A549 treated with CORT108297 at 1 μM for 4 hours (cell line): ENCODE measurements at places on chromosomes 11 and 22. TPM values are rescaled to one million over a fixed set of nuclear protein-coding genes. Genes with fewer than 3 reads are reported as not detected.

The PATZ1 gene
- 16.4 to 22.6 TPM (median 21.1 TPM) in 5 replicates for total RNA-seq

The GRM5 gene
- total RNA-seq = 0.01 TPM in 2 of 5 replicates, not detected in the others

The CRACR2B gene
- total RNA-seq = 2.9 to 5.2 TPM (median 4.8 TPM) in 5 replicates

The CRYAB gene
- total RNA-seq = 5.5 to 13.0 TPM (median 6.5 TPM) in 5 replicates

The UPK3A gene
- total RNA-seq = not detected in 5 replicates

The PNPLA3 gene
- total RNA-seq = 0.68 to 1.2 TPM (median 0.95 TPM) in 5 replicates

The BIK gene
- total RNA-seq = 1.1 to 1.7 TPM (median 1.2 TPM) in 5 replicates

The CDON gene
- 2.0 to 3.2 TPM (median 2.3 TPM) in 5 replicates for total RNA-seq

The OR52E8 gene
- total RNA-seq = not detected in 5 replicates

The RAG2 gene
- total RNA-seq = not detected in 5 replicates

The ELFN2 gene
- 5.8 to 10.1 TPM (median 9.8 TPM) in 5 replicates for total RNA-seq

The LINC01488 gene
- total RNA-seq = 0.03 to 0.05 TPM (median 0.05 TPM) in 3 of 5 replicates, not detected in the others

The RAB3IL1 gene
- 11.9 to 14.9 TPM (median 14.1 TPM) in 5 replicates for total RNA-seq

The ME3 gene
- 13.2 to 20.6 TPM (median 18.0 TPM) in 5 replicates for total RNA-seq

The FBLN1 gene
- 35.9 to 51.1 TPM (median 49.6 TPM) in 5 replicates for total RNA-seq

The SIPA1 gene
- 12.7 to 20.7 TPM (median 19.3 TPM) in 5 replicates for total RNA-seq

The LTO1 gene
- total RNA-seq = 27.1 to 38.6 TPM (median 33.1 TPM) in 5 replicates

The APOA5 gene
- not detected in 5 replicates for total RNA-seq

The ARHGAP42 gene
- total RNA-seq = 4.8 to 8.0 TPM (median 5.6 TPM) in 5 replicates

The OR5B21 gene
- total RNA-seq = not detected in 5 replicates

The SYT9 gene
- 0.14 to 0.29 TPM (median 0.18 TPM) in 5 replicates for total RNA-seq

The C22orf23 gene
- 0.16 to 0.29 TPM (median 0.22 TPM) in 5 replicates for total RNA-seq

The PHOX2A gene
- not detected in 5 replicates for total RNA-seq

The UPB1 gene
- total RNA-seq = not detected in 5 replicates

The STK33 gene
- total RNA-seq = 3.2 to 5.2 TPM (median 4.4 TPM) in 5 replicates

The HOATZ gene
- total RNA-seq = not detected in 5 replicates

The SYCE3 gene
- 0.23 to 0.34 TPM (median 0.30 TPM) in 3 of 5 replicates, not detected in the others for total RNA-seq

The C11orf97 gene
- not detected in 5 replicates for total RNA-seq

The UBE2L3 gene
- total RNA-seq = 61.4 to 75.2 TPM (median 63.1 TPM) in 5 replicates

The P2RX3 gene
- 0.05 to 0.24 TPM (median 0.16 TPM) in 5 replicates for total RNA-seq

The POLR2L gene
- 590 to 758 TPM (median 644 TPM) in 5 replicates for total RNA-seq

The ADAMTS8 gene
- total RNA-seq = 0.37 to 0.66 TPM (median 0.53 TPM) in 5 replicates

The SOX6 gene
- 0.01 to 0.14 TPM (median 0.01 TPM) in 3 of 5 replicates, not detected in the others for total RNA-seq

The FGF19 gene
- 0.03 to 0.08 TPM in 2 of 5 replicates, not detected in the others for total RNA-seq

The CNGA4 gene
- total RNA-seq = 0.03 to 0.09 TPM (median 0.06 TPM) in 4 of 5 replicates, not detected in the other

The KRTAP5-9 gene
- 0.10 TPM in 1 of 5 replicates, not detected in the others for total RNA-seq

The TMEM41B gene
- total RNA-seq = 20.9 to 27.1 TPM (median 22.9 TPM) in 5 replicates

The C11orf98 gene
- 125 to 145 TPM (median 136 TPM) in 5 replicates for total RNA-seq

The OR52E4 gene
- total RNA-seq = not detected in 5 replicates

The LRRC55 gene
- total RNA-seq = 0.02 TPM in 1 of 5 replicates, not detected in the others

The MFRP gene
- total RNA-seq = not detected in 5 replicates

The CTTN gene
- total RNA-seq = 216 to 223 TPM (median 221 TPM) in 5 replicates

The OR2D2 gene
- total RNA-seq = not detected in 5 replicates

The NXPE2 gene
- 0.05 TPM in 1 of 5 replicates, not detected in the others for total RNA-seq

The PKNOX2 gene
- 0.02 TPM in 1 of 5 replicates, not detected in the others for total RNA-seq

The SUSD2 gene
- 51.8 to 70.7 TPM (median 69.9 TPM) in 5 replicates for total RNA-seq

The EMID1 gene
- total RNA-seq = 0.16 to 0.65 TPM (median 0.33 TPM) in 5 replicates

The CCDC34 gene
- 27.4 to 38.7 TPM (median 29.5 TPM) in 5 replicates for total RNA-seq

The TEX54 gene
- total RNA-seq = not detected in 5 replicates

The ZNF214 gene
- 0.57 to 1.1 TPM (median 0.79 TPM) in 5 replicates for total RNA-seq

The RFPL2 gene
- total RNA-seq = 0.07 to 0.21 TPM (median 0.11 TPM) in 5 replicates

The OMP gene
- total RNA-seq = not detected in 5 replicates

The APOBEC3B gene
- total RNA-seq = 27.4 to 32.1 TPM (median 30.0 TPM) in 5 replicates

The OR8D4 gene
- not detected in 5 replicates for total RNA-seq

The TMEM123 gene
- total RNA-seq = 127 to 186 TPM (median 168 TPM) in 5 replicates

The INPP5J gene
- total RNA-seq = 0.50 to 0.78 TPM (median 0.72 TPM) in 5 replicates

The FXYD2 gene
- total RNA-seq = 14.8 to 23.6 TPM (median 18.3 TPM) in 5 replicates

The MS4A6E gene
- not detected in 5 replicates for total RNA-seq

The VSIG10L2 gene
- total RNA-seq = not detected in 5 replicates

The OR52I2 gene
- total RNA-seq = not detected in 5 replicates
